HT1080 (cell line): ENCODE measurements at places on chromosomes 7 and 10.
A peak's percentile ranks its signal among the peaks of the same experiment; 100 is the strongest.

GRCh38 chr7:98902523-98902922 lies 24.2 kb downstream of the TRRAP start:
- DNase-seq = no peak

DNA sequence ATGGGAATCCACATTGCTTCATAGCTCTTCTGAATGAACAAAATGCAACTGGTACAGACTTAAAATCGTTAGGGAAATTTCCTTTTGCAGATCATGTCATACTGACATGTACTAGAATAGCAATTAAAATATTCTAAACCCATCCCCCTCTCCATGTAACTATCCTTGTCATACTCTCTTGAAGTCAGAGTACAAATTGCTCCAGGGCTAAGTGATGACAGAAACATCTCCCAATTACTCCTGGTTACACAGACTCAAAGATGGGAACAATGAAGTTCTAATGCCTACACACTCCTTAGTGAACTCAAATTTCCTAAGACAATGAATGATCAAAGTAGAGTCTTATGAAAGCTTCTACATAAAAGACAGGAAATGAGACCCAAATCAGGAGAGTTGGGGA lies 87.2 kb downstream of the PDE1C start:
- no peak for DNase-seq

DNA sequence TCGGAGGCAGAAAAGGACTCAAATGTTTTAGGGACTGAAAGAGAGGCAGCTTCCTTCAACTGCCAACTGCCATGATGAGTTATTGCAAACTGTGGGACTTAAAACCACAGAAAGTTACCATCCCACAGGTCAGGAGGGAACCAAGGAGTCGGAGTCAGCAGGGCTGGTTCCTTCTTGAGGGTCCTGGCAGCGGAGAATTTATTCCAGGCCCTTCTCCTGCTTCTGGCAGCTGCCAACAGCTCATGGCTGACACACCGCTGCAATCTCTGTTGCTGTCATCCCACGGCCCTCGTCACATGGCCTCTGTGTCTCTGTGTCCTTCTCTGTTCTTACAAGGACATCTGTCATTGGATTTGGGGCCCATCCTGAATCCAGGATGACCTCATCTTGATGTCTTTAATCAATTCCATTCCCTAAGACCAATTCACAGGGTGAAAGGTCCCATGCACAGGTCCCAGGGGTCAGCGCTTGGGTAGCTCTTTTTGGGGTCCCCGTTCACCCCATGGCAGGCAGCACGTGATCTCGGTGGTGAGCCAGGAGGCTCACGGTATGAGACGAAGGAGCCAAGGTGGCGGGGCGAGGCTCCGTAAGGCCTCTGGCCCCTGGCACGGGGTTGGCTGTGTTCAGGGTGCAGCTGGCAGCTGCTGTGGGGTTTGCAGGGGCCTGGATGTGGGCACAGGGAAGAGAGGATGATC lies 27.4 kb upstream of the PSMG3 start:
- DNase-seq = no peak

DNA sequence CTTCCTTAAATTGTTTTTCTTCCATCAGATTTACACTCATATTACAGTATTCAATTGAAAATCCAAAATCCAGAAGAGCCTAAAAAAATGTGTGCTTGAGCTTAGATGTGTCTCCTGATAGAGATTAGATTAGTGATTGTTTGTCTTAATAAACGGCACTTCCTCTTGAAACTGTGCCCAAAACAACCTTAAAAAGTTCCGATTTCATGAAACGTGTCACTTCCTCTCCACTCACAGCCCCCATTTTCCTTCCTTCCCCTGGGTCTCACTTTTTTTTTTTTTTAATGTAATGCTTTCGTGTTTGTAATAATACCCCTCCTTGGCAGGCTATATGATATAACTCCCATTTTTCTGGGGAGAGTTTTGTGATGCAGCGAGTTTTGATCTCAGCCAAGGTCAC lies 114.8 kb upstream of the ADO start:
- no peak for DNase-seq

DNA sequence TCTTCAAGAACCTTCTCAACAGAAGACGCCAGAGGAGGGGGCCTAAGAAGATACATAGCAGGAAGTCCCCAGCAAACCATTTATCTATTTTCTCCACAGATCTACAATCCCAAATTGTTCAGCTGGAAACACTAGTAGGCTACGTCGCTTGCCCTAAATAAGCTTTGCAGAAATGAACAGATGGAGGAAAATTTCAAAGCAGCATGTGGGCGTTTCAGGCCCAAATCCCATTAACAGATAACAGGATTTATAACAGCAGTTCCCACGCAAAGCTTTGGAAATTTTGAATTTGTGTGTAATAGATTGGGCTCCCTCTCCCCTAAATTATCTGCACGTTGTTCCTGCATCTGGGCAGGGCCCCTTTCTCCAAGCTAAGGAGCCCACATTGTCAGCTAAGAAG lies 60.6 kb upstream of the FRMD4A start:
- no peak for DNase-seq

- no peak for DNase-seq
Measured at GRCh38 chr7:71625545-71625944, 493.6 kb downstream of the GALNT17 start.

GRCh38 chr10:87552248-87552929 lies 47.7 kb downstream of the MINPP1 start:
- no peak for DNase-seq

- no peak for DNase-seq
Measured at GRCh38 chr7:14988941-14989340, 86.4 kb upstream of the DGKB start.

DNA sequence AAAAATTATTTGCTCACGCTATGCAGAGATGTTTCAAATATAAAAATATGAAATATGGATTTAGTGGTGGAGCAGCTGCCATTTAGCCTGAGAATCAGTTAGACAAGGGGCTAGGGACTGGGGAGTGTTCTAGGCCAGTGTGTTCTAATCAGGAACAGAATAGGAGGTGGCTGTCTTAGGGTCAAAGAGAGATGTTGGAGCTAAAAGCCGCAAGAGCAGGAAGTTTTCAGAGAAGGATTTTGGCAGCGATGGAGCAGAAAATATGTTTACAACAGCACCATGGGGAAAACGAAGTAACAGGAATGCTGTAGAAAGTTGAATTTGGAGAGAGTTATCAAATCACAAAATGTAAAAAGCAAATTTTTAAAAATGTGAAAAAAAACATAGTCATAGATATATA lies 314.0 kb upstream of the SEMA3A start:
- DNase-seq = no peak

GRCh38 chr7:123485187-123485586 lies 49.2 kb downstream of the IQUB start:
- DNase-seq = no peak

DNA sequence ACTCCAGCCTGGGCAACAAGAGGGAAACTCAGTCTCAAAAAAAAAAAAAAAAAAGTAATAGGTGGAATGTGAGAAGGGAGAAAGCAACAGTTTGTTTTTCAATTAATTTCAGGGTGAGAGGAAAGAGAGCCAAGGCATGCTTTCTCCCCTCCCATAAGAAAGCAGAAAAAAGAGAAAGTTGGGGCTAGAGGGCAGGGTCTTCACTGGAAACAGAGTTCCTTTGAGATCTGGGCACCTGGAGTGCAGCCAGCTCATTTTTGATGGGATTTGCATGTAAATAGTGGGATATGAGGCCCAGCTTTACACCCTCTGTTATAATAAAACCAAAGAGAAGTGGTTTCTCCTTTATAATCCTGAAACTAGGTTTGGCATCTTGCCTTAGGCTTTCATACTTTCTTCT lies 13.8 kb upstream of the STOX1 start:
- DNase-seq = no peak

GRCh38 chr10:74342991-74343390 lies 192.0 kb downstream of the ADK start:
- no peak for DNase-seq

- peak; percentile 52 for DNase-seq
Measured at GRCh38 chr10:119355930-119356329, 148.6 kb downstream of the GRK5 start.

DNA sequence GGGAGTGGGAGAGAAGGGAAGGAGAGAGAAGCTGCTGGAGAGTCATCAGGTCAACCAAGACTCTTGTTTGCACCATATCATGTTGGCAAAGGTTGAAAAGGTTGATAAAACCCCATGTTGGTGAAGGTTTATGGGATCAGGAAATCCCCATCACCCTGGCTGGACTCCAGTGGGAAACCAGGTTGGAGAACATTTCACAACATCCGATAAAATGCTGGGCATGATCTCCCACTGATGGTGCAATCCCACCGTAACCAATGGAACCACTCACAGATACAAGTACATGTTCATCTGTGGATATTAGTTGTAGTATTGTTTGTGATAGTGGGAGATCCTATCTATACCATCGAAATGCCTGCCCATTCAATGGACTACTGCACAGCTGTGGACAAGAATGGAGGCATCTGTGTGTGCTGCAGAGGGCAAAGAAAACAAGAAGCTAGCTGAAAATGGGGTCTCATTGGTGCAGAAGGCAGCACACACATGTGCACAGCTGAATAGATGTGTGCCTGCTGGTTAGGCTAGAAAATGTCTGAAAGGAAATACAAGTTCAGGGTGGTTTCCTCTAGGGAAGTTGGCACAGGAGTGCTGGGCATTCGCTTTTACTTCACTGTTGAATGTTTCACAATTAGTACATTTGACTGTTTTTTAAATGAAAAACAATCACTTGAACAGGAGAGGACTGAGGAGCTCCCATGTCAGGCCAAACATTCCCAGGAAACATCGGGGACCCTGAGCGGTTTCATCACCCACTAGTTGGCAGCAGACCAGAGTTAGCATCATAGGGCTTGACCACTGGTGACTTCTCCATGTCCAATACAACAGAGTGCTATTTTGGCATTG lies 80.4 kb upstream of the MGMT start:
- DNase-seq = no peak

- no peak for DNase-seq
Measured at GRCh38 chr7:24403557-24403956, 119.6 kb downstream of the NPY start.

DNA sequence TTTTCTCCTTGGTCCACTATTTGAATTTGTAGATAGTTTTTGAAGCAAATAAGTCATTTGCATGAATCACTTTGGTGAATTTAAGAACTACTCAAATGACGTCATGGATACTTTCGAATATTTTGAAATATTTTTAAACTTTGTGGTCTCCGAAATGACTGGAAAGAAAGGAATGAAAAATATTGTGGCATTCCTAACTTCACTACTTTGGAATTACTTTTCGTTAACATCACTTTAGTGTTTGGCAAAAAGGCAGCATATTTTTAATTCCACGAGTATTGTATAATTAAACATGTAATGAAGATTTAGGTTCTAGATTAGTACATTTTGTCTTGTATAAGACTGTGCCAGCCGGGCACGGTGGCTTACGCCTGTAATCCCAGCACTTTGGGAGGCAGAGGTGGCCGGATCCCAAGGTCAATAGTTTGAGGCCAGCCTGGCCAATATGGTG lies 35.3 kb upstream of the ZRANB1 start:
- peak; percentile 67 for DNase-seq

DNA sequence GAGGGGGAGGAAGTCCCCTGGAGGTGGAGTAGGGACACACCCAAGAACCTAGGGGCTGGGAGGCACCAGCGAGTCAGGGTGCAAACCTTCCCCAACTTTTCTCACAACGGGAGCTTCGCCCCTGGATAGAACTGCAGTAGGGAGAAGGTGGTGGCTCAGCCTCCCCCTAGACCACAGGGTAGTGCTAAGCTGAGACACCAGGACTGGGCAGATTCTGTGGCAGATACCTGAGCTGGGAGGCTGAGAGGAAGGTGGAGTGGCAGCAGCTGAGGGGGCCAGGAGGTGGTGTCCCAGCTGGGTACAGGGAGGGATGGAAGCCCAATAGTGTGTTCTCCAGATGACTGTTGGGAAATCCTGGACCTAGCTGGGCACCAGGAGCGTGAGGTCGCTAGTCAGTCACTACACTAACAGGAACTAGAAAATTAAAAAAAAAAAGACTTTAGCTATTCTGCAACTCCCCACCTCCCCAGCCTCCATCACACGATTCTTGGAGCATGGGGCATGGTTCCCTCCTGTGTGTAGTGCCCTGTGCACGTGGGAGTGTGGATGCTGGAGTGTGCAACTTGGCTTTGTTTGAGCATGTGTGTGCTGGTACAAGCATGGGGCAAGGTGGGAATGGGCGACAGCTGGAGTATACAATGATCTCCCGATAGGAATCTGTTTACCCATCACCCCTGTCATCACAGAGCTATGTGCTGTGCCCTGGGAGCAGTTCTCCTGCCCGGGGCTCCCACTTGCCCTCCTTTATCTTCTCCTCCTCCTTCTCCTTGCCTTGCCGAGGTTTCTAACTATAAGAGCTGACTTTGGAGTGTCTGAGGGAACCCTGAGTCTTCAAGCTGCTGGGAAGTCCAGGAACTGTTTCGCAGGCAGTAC lies 8.8 kb upstream of the TRPV6 start:
- no peak for DNase-seq

DNA sequence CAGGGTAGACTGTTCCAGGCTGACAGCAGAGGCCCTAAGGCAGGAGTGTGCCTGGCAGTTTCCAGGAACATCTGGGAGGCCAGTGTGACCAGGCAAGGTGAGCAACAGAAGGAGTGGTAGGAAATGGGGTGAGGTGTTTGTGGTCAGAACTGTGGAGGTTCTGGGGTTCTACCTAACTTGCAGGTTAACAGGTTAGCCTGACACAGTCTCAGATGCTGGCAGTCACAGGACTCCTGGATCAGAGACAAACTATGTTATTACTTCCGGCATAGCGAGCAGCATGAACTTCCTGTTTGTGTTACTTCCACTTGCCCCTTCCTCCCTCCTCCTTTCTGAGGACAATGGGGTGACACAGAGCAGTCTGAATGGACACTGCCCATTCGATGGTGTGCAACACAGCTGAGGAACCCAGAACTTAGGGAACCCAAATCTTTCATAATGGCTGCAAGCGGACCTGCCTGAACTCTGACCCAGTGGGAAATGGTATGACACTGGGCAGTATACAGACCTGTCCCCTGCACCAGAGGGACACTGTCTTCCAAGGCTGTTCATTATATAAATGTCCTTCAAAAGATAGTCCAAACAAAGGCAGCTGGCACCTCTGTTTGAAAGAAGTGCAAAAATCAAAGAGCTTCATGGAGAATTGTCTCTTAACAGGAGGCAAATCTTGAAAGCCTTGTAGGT lies 3.9 kb upstream of the SAR1A start:
- DNase-seq = peak; percentile 36

DNA sequence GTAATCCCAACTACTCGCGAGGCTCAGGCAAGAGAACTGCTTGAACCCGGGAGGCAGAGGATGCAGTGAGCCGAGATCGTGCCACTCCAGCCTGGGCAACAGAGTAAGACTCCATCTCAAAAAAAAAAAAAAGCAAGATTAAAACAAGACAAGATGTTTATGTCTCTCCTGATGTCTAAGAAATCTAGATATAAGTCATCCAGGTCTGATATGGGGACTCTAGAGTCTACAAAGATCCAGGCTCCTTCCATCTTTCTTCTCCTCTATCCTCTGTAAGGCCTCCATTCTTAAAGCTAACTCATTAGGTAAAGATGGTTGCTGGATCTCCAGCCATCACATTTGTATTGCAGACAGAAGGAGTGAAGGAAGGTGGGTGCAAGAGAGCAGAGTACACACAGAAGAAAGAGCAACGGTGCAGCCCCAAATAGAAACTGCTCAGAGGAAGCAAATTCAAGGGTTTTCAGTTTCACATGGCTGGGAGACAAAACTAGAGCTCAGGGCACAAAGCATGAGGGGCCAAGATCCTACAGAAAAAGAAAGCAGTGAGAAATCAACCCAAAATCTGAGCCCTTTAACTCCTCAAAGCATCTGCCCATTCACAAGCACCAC lies 57.6 kb downstream of the USP6NL start:
- DNase-seq = no peak
